ENCODE measurements at places on chromosomes 4 and X. TPM values are rescaled to one million over a fixed set of nuclear protein-coding genes. Genes with fewer than 3 reads are reported as not detected.
A peak's percentile ranks its signal among the peaks of the same experiment; 100 is the strongest.

The ARFIP1 gene
- total RNA-seq: 69.3 TPM

The INTU gene
- 4.4 TPM for total RNA-seq

The MSANTD1 gene
- 2.1 TPM for total RNA-seq

The TBC1D8B gene
- total RNA-seq: 9.3 TPM

The CYSLTR1 gene
- total RNA-seq: not detected

The MGARP gene
- total RNA-seq: 2.4 TPM

- DNase-seq: no peak
These were observed 16.5 kb downstream of the FGFRL1 start for GRCh38 chr4:1027915-1028238.

DNA sequence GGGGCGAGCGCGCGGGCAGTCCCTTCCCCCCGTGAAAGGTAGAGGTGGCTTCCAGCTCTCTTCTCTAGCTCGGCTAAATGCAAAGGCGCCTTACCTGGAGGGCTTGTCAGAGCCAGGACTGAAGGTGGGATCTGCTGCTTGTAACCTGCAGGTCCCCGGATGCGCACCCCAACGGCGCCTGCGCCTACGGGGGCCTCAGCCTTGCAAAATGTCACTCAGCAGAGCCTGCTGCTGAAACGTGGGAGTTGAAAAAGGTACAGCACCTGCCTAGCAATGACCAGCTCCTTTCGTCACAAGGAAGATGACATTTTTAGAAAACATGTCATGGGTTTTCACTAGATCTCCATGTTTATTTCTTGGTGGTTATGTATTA lies 583 bp downstream of the ABHD18 start:
- peak; percentile 33 for DNase-seq

DNA sequence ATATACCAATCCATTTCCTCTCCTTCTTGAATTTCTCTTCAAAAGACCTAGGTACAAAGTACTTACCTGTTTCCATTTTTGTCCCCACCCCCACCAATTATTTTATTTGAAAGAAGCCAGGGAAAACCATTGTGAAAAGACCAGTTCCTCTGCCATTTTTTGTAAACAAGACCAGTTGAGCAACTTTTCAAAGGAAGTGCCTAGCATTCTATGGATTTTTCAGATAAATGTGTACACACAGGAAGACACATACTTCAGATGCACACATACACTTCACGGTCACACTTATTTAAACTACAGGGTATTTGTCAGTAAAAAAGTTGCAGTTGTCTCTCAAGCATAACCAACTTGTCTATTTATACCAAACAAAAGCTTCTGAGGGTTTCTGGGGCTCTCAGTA lies 587.2 kb upstream of the KLHL4 start:
- DNase-seq: no peak

DNA sequence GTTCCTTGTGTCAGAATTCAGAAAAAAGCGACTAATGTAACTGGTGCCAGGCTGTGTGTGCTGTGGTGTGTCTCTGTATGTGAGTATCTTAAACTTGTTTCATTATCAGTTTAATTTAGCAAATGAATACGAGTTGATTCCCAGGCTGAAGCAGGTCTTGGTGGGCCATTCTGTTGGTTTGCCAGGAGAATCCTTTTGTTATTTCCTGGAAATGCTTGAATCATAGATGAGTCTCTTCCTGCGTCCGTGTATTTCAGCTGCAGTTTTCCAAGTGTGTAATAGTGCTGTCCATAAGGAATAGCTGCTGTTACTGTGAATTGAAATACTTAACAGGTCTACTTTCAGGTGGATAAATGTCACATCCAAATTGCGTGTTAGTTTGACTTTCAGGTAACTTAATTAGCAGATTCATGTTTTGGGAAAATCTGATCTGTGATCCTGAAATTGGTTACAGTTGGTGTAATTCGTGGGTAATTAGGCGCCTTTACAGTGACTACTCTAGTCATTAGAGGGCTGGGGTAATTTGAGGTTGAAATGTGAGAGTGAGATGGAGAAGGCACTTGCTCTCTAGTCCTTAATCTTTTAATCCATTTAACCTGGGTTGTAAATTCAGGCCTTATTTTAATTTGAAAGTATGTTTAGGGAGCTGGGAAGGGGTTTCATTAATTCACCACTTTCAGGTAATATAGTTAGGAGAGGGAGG lies 23.8 kb downstream of the TMEM131L start:
- DNase-seq: no peak

DNA sequence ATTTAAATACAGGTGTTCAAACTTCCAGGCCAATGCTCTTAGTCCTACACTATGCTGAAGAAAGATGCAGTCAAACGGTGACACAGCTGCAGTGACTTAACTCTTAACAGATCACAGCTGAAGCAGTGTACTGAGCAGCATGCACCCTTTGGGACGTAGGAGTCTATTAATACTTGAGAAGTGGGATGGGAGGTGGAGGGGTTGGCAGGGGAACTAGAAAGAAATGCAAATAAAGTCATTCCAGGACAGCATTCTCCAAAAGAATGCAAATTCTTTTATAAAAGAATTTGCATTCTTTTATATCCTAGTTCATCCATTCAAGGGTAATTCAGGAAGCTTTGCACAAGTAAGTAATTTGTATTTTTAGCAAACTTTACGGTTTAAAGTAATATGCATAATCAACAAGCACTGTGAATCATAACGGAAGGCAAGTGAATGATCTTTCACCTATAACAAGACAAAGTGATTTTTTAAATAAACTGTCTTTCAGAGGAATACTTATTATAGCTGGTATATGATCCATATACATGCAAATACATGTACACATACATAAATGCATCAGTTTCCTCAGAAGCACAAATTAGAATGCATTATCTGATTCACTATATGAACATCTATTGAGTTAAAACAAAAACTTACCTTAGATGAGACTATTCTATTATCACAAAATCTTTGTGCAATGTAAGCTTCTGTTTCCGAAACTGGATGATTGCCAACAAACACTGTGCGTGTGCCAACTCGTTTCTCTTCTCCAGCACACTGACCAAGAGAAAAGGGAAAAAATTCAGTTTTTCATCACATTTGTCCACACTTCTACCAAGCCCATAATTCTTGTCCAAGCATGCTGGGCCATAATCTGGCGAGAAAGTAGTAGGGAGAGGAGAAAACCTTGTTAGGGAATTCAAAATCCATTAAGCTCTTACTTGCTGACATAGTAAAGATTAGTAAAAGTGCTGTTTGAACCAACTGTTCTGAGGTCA lies 106.5 kb downstream of the ATP11C start:
- DNase-seq: peak; percentile 68

The GPR119 gene
- not detected for total RNA-seq

The POU4F2 gene
- not detected for total RNA-seq

DNA sequence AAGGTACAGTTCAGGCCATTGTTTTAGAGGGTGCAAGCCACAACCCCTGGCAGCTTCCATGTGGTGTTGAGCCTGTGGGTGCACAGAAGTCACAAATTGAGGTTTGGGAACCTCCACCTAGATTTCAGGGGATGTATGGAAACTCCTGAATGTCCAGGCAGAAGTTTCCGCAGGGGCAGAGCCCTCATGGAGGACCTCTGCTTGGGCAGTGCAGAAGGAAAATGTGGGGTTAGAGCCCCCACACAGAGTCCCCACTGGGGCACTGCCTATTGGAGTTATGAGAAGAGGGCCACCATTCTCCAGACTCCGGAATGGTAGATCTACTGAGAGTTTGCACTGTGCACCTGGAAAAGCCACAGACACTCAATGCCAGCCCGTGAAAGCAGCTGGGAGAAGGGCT lies 242.0 kb upstream of the ACTRT1 start:
- no peak for DNase-seq

The SEPTIN6 gene
- total RNA-seq: 23.8 TPM

DNA sequence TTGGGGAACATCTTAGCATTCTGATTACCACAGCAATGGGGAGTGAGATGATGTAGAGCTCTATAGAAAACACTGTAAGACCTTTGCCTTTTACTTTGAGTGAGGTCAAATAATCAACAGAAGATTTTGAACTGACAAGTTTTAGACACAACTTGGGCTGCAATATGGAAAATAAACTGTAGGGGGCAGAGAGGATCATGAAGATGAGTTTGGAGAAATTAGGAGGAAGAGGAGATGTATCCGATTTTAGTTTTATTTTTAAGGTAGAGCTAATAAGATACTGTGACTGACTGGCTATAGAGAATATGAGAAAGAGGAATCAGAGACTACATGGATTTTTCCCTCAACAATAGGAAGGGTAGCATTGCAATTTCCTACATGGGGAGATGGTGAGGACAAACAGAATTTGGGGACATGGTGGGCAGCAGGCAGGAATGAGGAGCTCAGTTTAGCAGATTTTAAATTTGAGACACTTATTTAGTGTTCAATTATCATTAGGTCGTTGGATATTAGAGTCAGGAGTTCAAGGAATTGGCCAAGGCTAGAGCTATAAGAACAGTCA lies 563.1 kb downstream of the INPP4B start:
- DNase-seq: peak; percentile 15

DNA sequence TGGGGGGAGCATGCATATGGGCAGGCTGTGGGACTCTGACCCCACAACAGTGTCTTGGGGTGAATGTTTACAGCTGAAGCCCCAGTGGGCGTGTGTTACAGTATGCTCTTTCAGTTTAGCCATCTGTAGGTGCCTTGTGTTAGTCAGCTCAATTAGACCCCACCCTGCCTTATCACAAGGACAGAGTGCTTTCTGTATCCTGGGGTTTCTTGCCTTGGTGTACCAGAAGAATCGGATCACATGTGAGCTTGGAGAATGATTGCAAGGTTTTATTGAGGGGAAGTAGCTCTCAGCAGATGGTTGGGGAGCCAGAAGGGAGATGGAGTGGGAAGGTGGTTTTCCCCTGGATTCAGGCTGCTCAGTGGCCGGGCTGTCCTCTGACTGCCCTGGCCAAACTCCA lies 27.3 kb downstream of the SH3BGRL start:
- no peak for DNase-seq

DNA sequence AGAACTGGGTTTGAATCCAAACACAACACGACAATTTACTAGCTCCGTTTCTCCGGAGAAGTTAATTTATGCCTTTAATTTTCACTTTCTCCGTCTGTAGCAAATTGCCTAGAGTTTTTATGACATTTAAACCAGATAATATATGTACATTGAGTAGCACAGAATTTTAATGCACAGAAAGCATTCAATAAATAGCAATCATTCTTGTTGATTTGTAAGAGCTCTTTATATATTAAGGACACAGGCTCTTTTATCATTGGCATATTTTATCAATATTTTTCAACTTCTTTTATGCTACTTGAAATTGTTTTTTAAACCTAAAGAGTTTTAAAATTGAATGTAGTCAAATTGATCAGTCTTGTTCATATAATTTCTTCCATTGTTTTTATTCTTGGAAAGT lies 99.6 kb upstream of the PPP2R3B start:
- no peak for DNase-seq

DNA sequence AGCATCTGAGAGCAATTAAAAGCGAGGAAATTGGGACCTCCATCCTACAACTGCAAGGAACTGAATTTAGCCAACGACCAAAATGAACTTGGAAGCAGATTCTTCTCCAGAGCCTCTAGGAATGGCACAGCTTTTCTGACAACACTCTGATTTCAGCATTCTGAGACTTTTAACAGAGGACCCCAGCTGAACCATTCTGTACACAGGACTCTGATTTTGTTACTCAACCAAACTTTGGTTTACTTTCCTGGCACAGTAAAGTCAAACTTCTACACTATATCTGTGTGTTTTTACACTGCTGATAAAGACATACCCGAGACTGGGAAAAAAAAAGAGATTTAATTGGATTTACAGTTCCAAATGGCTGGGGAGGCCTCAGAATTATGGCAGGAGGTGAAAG lies 37.6 kb downstream of the UBQLN2 start:
- no peak for DNase-seq

GRCh38 chr4:151417164-151417571 lies 8.2 kb downstream of the FHIP1A start:
- no peak for DNase-seq

DNA sequence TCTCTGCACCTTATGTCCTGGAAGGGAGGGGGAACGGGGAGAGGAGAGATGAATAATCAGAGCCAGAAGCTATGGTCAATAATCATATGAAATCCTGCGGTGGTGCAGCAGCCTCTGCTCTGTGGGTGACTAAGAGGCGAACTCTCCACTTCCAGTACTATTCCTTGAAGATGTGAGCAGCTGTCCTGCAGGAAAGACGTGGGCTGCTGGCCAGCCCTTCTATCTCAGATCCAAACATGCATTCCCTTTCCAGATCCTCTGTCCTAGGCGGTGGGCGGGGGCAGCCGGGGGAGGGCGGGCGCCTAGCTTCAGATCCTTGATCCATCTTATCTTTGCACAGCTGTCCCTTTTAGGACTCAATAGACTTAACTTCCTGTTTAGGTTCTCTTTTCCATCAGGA lies 34.5 kb downstream of the SPINK2 start:
- peak; percentile 76 for DNase-seq

The NSUN7 gene
- total RNA-seq: not detected

- peak; percentile 60 for DNase-seq
These were observed 24.1 kb downstream of the ZCCHC12 start for GRCh38 chrX:118847676-118848075.

DNA sequence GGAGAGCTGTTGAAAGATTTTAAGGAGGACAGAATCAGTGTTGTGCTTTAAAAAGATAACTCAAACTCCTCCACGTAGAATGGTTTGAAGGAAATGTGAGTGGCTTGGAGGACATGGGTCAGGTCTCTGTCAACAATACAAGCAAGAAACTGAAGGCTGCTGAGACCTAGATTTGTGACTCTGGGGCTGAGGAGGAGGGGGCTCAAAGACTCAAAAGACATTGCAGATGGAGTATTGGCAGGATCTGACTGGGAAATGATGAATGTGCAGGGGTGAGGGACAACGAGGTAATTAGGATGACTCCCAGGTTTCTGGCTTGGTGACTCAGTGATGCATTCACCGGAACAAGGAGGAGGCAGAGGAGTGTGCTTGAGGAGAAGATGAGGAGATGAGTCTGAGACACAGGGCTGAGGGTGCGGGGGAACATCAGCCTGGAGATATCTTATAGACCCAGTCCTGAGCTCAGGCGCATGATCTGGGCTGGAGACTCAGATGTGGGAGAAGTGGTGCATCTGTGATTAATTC lies 3.3 kb upstream of the RPS4X start:
- peak; percentile 80 for DNase-seq

The YY2 gene
- 0.38 TPM for total RNA-seq

GRCh38 chr4:99458911-99459447 lies 23.8 kb upstream of the ADH7 start:
- no peak for DNase-seq

DNA sequence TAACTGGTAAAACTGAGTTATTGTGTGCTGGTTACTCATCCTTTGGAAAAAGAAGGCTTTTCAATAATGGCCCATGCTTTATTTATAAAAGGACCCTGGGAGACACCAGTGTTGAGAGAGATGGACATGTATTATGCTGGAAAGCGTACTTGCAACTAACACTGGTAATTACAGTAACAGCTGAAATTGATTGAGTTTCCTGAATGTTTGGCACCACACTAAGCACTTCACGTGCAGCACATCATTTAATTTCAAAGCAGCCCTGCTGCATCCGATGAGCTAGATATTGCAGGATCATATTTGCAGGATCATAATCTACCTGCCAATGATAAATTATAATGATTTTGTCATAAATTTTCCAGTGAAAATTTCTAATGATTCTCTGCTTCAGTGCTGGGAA lies 81.5 kb downstream of the QRFPR start:
- no peak for DNase-seq

The VEGFD gene
- not detected for total RNA-seq

All from GM23248 (cell line).